HS-27A (cell line): ENCODE measurements at places on chromosomes 7 and 10.

DNA sequence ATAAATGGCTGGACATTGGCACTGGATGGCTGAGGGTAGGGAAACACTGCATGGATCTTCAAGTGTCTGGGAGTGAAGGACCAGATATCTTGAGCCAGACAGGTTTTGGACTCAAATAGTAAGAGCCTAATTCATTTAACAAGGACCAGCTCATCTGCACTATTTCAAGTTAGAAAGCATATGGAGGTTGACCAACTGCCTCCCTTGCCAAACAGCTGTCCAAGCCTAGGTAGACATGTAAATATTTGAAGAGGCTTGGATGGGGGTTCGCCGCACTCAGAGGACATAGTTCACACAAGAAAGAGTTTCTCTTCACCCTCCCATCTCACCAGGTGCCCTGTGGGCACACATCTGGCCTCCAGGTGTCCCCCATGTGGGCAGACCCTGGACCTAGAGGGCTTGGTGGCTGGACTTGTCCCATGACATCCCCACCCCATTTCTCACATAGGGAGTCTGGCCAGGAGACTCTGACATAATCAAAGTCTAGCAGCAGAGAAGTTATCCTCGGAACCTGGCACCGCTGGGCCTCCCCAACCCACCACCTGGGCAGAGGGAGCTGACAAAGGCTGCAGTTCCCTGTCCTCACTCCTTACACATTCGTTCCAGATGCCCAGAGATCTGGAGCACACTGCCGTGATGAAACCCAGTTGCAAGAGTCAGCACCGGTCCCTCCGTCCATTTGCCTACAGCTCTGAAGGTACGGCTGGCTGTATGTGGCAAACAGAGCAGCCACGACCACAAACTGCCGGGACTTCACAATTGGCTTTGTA is 116.9 kb upstream of the GDF10 start:
- DNase-seq, result no peak

- DNase-seq, result peak; percentile 12
These were observed 31.2 kb downstream of the ZNF467 start for GRCh38 chr7:149742075-149742701.

- no peak for DNase-seq
These were observed 538.5 kb downstream of the INHBA start for GRCh38 chr7:41164440-41164839.

DNA sequence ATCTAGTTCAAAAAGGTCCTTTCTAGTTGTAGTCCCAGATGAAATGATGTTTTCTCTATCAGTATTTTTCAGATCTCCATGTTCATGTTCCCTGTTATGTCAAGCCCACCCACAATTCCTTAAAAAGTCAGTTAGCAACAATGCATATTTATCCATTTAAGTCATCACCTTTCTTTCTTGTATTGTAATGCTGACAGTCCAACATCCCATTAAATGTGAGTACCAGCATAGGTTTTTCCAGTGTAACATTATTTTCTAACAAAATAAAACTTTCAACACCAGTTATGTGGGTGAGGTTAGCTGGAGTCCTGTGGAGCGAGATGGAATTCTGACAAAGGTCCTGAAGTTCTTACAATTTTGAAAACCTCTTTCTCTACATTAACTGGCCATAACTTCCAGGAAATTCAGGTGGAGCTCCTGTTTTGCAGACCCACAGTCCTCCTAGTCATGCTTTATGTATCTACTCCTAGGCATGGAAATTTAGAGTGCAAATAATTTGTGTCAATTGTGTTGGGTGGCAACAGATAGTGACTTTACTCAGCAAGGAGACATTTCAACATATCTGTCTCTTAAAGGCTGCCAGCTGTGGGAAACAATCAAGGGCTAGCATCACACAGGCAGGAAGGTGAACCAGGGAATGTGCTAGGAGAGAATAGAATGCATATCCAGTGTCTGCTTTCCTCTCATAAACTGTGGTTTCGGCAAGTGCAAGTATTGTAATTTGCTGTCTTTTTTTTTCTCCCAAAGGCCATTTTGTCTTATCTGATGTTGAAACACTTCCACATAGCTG is 162.6 kb downstream of the MTERF1 start:
- no peak for DNase-seq

DNA sequence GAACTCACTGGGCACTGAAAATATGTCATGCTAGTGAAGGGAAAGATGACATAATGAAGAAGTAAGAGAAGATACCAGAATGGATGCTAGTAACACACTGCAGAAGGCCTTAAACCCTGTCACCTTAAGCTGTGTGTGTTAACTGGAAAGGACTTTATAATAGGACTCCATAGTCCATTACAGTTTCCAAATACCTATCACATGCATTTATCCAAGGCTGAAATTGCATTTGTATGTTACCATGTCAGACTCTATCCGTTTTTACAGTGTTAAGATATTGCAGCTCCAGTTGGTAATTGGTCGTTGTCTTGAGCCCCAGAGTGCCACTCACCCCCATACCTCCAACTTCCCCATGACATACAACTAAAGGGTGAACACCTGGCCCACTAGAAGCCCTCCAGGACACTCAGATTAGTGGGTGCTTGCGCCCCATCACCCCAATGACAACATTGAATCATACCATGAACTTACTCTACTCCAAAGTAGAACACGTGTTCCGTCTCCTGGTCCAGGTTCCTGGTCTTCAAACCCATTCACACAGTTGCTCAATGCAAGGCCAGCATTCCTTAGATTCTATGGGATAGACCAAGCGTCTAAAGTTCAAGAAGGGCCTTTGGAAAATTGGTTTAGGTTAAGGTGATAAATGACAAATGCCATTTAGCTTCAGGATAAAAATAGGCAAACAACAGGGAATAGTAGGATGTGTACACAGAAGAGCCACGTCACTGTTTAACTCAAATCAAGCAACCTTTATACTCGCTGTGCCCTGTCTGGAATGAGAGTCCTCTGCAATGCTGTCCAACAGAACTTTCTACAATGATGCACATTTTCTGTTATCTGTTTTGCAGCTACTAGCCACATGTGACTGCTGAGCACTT is 2.1 kb upstream of the RAPGEF5 start:
- no peak for DNase-seq

DNA sequence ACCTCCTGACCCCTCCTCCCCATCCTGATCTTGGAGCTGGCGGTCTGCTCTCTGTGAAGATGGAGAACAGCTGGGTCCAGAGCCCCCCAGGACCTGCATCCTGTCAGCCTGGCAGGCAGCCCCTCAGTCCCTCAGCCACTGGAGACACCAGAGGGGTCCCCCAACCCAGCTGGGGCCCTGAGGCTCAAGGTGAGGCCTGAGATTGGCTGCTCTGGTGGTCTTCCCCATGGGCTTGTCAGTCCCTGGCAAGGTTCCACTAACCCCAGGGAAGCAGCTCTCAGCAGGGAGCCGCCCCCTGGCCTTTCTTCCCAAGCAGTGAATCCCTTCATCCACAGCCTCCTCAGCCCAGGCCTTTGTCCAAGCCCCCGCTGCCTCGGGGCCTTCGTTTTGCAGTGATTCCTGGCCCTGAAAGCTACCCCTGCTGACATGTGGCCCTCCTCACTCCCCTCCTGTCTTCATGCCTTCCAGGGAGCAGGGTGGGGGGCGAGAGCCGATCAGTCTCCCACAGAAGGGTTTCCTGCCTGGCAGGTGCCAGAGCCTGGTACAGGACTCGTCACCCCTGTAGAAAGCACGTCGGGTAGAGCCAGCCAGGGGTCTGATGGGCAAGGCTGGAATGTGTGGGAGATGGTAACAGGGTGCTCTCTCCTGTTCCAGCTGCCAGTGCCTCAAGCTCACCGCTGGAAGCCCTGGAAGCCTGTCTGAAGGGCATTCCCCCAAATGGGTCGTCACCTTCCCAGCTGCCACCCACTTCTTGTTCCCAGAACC is 48.5 kb downstream of the ZNF467 start:
- no peak for DNase-seq

DNA sequence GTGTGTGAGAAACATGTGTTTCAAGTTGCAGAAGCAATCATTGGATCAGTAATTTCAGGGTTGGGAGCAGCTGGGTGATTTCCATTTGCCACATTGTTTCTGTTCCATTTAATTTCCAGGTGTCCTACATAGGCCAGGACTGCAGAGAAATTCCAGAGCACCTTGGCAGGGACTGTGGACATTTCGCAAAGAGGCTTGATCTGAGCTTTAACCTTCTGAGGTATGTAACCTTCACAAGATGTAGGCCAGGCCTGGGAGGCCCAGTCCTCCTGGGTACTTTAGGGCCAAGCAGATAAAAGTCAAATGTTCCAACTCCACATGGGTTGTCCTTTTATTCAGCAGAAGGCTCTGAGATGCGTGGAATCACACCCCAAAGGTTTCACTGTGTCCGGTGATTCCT is 6.9 kb downstream of the LRMDA start:
- DNase-seq, result no peak

DNA sequence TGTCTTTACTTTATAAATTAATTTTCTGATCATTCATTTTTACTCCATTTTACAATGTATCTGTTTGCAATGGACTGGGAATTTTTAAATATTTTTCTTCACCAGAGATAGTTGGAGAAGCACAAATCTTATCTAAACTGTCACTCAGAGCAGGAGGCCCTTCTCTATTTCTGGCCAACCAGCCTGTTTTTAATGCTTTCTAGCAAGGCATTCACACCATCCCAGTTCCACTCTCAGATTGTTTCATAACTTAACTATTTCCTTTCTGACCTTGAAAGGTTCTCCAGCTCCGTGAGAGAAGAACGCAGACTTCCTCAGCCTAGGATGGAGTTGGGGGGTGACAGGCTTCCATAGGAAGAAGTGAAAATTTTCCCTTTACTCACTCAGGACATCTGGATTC is 155.8 kb downstream of the SKIDA1 start:
- no peak for DNase-seq

- DNase-seq, result no peak
These were observed 23.2 kb upstream of the PRRT4 start for GRCh38 chr7:128384726-128385125.

- DNase-seq, result no peak
These were observed 104.7 kb downstream of the GPR85 start for GRCh38 chr7:112981966-112982365.

DNA sequence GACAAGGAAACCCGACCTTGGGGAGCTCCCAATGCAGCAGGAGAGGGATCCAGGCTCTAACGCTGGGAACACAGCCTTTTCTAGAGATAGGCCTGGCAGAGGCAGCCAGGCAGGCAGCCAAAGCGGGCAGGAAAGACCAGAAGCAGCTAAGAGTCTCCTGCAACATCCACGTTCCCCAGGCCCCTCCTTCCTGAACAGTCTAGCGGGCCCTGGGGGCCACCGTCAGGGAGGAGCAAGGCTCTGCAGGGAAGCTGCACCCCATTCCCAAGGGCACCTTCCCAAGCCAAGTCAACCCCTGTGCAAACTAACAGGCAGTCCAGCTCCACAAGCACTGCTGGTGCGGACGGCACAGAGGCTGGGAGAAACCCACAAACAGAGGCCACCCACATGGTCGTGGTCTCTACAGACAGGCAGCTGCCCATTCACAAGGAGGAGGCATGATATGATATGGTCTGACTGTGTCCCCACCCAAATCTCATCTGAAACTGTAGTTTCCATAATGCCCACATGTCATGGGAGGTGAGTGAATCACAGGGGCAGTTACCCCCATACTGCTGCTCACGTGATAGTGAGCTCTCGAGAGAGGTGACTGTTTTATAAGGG is 115.7 kb downstream of the MAD1L1 start:
- DNase-seq, result no peak
